ENCODE measurements at places on chromosomes 11 and 22.

DNA sequence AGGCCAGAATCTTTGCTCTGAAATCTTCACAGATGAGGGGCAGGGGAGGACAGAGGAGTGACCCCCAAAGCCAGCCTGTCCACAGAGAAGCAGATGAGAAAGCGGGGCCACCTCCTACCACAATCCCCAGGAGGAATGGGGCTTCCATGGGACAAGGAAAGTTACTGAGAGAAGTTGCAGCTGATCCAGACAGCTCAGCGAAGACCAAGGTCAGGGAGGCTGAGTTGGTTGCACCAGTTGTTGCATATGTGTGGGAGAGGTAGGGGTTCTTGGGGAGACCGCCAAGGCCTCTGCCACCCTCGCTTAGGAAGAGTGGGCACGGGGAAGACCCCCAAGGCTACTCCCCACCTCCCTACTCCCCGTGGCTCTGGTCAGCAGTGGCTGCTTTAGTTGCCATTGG lies 81.6 kb upstream of the EIF3D start:
- DNase-seq, result no peak

DNA sequence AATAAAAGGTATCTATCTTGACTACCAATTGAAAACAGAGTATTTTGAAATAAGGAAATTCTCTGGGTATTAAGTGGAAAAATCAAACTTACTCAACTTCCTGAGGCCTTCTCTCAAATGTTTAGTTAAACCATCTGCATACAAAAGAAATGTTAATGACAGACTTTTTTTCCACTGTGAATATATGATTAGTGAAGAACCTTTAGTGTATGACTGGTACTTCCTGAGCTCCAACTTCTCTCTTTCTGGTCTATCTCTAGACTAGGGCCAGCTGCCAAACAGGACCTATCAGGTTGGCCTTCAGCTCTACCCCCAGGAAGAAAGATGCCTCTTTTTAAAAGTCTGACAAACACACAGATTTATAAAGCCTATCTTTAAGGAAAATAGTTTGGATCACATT lies 68.8 kb upstream of the SCUBE2 start:
- DNase-seq, result peak; percentile 12

DNA sequence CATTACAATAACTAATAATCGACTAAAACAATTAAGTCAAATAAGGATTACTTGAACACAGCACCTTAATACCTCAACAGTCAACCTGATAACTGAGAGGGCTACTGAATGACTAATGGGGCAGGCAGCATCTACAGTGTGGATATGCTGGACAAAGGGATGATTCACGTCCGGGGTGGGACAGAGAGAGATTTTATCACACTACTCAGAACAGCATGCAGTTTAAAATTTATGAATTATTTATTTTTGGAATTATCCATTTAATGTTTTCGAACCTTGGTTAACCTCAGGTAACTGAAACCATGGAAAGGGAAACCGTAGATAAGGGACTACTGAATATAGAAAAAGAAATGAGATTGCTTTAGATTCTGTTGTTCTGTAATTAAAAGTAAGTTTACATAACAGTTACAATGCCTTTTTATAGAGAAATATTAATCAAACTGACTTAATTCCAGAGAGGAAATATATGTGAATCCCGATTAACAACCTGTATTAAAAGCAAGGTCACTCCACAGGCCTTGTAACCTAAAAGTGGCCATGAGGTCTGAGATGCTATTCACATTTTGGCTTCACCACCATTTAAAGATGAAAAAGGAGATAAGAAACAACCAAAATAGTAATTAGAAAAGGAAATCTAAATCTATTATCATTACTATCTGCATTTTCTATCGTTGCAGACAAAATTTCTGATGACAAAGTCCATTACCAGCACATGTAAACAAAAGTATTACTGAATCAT lies 119.0 kb upstream of the TP53AIP1 start:
- no peak for DNase-seq

DNA sequence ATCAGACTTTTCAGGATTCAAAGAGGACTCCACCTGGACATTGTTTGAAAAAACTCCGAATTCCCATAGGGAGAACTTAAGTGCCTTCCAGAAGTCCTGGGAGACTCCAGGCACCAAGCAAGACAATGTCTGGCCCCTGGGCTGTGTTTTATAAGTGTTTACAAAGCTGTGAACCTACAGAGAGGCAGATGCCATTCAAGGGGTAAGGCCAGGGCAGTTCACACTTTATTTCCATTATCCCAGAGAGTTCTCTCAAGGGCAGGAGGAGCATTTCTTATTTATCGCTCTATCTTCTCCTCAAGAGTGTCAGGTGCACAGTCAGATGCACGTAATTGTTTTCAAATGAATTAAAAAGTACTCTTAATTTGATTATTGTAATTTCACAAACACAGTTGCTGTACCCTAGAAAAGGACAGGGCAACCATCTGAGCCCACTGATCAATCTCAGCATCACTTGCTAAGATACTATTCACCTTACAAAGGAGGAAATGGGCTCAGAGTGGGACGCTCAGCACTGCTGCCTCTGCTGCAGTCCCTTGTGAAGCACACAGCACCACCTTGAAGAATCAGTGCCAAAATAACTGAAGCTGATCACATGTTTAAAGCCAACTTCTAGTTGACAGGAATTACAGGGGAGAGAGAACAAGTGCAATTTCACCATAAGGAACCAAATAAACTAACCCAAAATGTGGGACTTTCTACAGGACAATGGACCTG lies 35.0 kb downstream of the RASSF10 start:
- DNase-seq, result no peak

DNA sequence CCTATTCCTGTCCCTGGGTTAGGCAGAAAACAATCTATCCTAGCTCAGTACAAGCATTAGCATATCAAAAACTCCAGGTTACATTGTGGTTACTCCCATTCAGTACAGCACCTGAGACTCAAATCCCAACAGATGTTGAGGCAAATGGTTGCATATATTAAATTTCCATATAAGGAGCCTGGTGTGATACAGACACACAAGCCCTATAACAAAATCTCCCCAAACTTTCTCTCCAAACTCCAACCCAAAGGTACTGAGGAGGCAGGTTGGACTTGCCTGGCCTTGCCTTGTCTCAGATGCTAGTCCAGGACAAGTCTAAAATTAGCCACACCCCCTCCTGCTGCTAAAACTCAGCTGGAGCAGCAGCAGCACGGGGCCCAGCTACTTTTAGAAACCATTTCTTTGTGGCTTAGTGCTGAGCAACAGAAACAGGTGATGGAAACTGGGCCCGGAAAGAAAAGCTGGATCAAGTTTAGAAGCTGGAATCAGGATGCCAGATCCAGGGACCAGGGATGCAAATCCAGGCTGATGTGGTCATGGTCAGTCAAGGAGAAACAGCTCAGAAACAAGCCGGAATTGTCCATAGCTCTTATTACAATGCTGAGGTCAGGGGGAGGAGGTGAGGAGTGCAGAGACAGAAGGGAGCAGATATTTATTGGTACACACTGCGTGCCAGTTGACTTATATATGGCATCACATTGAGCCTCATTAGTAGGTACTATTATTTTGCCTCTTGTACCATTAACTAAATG lies 73.7 kb upstream of the AMOTL1 start:
- DNase-seq, result no peak

DNA sequence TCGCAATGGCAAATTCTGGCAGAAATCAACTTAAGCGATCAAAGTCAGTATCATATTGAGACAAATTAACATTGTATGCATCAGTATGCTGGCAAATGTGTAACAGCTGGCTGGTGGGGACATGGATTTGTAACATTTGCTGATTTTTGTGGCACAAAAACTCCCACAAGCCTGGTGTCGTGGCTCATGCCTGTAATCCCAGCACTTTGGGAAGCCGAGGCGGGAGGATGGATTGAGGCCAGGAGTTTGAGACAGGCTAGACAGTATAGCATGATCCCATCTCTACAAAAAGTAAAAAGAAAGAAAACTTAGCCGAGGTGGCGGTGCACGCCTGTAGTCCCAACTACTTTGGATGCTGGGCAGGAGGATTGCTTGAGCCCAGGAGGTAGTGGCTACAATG lies 17.6 kb upstream of the HDHD5 start:
- no peak for DNase-seq

DNA sequence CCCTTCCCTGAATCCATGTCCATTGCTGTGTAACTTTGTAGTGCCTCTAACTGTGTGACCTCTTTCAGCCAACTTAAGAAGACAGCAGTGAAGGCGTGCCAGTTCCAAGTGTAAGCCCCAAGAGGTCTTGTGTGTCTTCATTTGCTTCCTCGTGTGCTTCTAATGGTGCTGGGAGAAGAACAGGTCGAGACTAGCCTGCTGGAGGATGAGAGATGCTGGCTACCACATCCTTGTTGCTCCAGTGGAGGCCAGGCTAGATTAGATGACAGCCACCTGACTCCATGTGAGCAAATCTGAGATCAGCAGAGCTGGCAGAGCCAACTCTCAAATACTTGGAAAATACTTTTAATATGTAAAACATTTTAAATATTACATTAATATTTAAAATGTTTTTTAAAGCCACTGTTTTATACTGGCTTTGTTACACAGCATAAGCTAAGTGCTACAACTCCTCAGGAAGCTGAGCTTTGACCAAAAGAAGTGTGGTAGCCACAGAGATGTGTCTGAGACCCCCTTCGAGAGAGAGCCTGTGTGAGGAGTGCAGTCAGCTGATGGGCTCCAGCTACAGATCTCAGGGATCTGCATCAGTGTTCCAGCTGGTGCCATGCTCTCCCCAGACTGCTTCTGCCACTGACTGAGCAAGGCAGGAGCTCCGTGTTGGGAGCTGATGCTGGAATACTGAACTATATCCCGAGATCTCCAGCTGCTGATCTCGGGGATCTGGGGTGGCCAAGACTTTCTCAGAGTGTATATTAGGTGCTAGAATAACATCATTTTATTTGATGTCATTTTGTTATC lies 8.9 kb downstream of the KCNJ11 start:
- no peak for DNase-seq

DNA sequence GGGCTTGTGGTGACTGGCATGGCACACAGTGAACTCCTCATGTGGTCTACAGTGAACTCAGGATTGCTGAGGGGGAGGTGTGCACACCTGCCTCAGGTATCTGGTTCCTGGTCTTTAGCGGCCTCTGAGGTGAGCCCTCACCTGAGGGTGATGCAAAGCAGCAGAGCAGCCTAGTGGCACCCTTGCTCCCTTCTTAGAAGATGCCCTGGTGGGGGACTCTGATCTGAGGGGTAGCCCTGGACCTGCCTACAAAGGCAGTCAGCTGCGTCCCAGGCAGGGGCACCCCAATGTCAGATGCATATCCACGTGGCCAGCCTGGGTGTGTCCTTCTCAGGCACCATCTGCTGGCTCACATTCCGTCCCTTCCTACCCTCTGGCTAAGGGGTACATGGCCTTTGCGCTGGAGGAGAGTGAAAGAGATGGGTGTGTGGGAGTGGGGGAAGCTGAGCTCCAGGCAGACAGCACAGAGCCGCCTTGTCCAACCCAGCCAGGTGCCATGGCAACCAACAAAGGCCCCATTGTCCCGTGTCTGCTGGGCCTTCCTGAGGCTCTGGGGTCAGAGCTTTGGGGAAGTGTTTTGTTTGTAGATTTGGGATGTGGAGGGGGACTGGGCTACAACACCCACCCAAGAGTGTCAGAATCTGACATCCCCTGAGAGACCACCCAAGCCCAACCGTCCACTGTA lies 5.8 kb downstream of the PLEKHB1 start:
- DNase-seq, result no peak

GRCh38 chr11:19311308-19312030 lies 70.7 kb upstream of the E2F8 start:
- DNase-seq, result peak; percentile 66

Data from stimulated activated naive CD8-positive, alpha-beta T cell treated with anti-CD3 and anti-CD28 coated beads, Interleukin-15, Interleukin-2, amounts not matched to agents 100 U/mL and 50 U/mL, for 24 hours (primary cell).